ENCODE measurements at places on chromosomes 7 and 10. TPM values are rescaled to one million over a fixed set of nuclear protein-coding genes. Genes with fewer than 3 reads are reported as not detected.

Gene HOXA3
- total RNA-seq, result 0.32 TPM

Gene KAZALD1
- not detected for total RNA-seq

Gene NRCAM
- total RNA-seq, result 0.95 TPM

Gene EIF4EBP2
- 71.6 TPM for total RNA-seq

Gene CUTC
- total RNA-seq, result 21.4 TPM

Gene CRYGN
- not detected for total RNA-seq

Gene SUN3
- total RNA-seq, result not detected

Gene RET
- not detected for total RNA-seq

Gene RADIL
- total RNA-seq, result not detected

Gene TWIST1
- not detected for total RNA-seq

Gene CUZD1
- total RNA-seq, result 0.78 TPM

Gene NAT16
- not detected for total RNA-seq

Gene PRPS1L1
- not detected for total RNA-seq

Gene CYP3A4
- total RNA-seq, result not detected

Gene PDE1C
- not detected for total RNA-seq

Gene GNGT1
- not detected for total RNA-seq

Gene FGFBP3
- total RNA-seq, result 2.4 TPM

Gene VSTM2A
- total RNA-seq, result not detected
